T follicular helper cell (primary cell): ENCODE measurements at places on chromosomes 13 and 19.

DNA sequence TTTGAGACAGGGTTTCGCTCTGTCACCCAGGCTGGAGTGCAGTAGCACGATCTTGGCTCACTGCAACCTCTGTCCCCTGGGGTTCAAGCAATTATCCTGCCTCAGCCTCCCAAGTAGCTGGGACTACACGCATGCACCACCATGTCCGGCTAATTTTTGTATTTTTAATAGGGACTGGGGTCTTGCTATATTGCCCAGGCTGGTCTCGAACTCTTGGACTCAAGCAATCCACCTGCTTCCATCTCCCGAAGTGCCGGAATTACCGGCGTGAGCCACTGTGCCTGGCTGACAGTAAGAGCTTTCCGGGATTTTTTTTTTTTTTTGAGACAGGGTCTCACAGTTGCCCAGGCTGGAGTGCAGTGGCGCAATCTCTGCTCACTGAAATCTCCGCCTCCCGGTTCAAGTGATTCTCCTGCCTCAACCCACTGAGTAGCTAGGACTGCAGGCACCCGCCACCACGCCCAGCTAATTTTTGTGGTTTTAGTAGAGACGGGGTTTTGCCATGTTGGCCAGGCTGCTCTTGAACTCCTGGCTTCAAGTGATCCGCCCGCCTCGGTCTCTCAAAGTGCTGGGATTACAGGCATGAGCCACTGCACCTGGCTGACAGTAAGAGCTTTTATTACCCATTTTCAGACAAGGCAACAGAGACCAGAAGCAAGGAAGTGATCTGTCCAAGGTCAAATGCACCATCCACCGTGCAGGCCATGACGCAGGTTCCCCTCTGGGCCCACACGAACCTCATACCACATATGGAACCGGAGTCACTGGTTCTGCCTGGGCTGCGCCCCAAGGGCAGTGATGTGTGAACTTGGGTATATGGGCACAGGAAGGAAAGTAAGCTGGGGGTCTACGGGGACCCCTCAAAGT is 21.0 kb downstream of the RFX1 start:
- DNase-seq, result no peak

DNA sequence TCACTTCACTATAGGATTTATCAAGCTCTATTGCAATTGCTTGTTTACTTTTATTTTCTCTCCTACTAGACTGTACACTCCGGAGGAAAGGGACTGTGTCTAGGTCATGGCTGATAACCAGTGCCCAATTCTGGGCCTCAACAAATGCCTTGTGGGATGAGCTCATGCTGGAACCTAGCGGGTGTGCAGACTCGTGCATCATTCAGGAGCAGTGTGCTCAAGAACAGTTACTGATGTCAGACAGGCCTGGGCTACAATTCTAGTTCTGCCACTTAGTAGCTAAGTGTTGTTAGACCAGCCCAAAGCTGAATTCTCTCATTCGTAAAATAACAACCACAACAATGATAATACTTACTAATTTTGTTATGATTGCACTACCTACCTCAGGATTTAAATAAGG is 95.4 kb downstream of the CYSLTR2 start:
- DNase-seq, result no peak

GRCh38 chr13:30692113-30692512 is 43.2 kb upstream of the ALOX5AP start:
- DNase-seq, result no peak

DNA sequence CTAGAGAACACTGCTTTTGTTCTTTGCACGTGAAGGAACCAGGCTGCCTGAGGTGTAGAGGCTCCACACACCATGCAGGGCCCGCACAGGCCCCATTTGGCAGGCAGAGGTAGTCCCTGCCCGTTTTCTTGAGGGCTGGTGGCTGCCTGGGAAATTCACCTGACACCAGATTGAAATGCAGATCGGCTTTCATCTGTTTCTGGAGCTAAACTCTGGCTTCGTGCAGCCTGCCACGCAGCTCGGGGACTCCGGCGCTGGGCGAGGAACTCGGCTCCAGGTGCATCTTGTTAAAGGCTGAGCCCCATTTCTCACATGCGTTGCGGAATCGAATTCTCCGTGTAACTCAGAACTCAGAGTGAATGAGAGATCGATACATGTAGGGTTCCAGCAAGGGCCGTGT is 37.7 kb downstream of the ATP11A start:
- DNase-seq, result no peak

DNA sequence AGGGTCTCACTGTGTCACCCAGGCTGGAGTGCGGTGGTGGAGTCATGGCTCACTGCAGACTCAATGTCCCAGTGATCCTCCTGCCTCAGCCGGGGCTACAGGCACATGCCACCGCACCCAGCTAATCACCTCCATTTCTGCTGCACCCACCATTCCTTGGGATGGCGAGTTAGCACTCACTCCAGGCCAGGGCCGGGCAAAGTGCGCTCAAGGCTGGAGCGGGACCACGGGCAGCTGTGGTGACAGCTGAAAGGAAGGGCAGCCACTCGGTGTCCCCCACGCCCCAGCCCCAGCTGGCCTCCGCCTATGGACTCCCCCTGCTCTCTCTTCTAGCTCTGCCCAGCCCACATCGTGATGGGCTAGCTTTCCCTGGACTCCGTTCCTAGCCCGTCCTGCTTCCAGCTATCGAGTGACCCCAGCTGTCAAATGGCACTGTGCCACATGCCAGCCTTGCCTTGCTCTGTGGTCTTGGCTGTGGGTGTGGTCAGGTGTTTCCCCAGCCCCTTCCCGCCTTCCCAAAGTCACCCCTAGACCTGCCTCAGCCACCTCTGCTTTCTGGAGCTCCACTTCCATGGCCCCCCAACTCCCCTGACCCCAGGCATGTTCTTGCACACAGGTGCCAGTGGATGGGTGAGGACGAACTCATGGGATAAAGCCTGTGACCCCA is 4.1 kb downstream of the MICOS13 start:
- DNase-seq, result no peak

GRCh38 chr13:112791663-112792440 is 102.0 kb downstream of the ATP11A start:
- DNase-seq, result no peak

GRCh38 chr13:57918086-57918485 is 286.5 kb downstream of the PCDH17 start:
- DNase-seq, result no peak
